ENCODE measurements at places on chromosomes 12 and 14. TPM values are rescaled to one million over a fixed set of nuclear protein-coding genes. Genes with fewer than 3 reads are reported as not detected.

DNA sequence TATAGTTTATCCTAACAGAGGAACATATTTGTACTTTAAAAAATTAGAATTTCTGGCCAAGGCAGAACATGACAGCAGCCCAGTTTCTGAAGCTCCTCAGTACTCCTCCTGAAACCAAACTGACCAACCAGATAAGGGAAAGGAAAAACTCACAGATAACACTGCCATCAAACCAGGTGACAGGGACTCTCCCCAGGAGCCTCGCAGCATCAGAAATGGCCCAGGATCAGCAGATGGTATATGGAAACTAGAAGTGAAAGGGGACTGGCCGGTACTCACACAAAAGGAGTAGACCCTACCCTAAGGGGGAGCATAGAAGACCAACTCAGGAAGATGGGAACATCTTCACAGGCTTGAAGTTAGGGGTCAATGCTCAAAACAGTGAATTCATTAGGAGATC lies 22.0 kb downstream of the GALC start:
- H3K4me1 ChIP-seq = no peaks in the 10 kb centered on the region
- H3K27ac ChIP-seq = no peak overlapping the region
- H3K27me3 ChIP-seq = peaks cover 3% of the 10 kb centered on the region
- H3K4me3 ChIP-seq = no peak overlapping the region
- DNase-seq = no peak

DNA sequence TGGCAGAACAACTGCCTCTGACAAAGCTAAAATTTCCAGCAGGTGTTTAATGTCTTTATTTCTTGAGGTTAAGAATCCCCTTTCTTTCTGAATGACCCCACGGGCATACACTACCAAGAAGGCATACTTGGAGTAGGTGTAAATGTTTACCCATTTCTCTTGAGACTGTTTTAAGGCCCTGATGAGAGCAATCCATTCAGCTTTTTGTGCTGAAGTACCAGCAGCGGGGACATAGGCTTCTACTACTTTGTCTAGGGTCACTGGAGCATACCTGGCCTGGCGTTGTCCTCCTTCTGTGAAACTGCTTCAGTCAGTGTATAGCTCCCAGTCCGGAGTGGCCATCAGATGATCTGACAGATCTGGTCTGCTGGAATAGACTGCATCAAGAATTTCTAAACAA lies 22.7 kb downstream of the ANG start:
- H3K4me1 ChIP-seq = peaks cover 10% of the 10 kb centered on the region
- no peaks in the 10 kb centered on the region for H3K36me3 ChIP-seq
- H3K27ac ChIP-seq = no peak overlapping the region

- H3K36me3 ChIP-seq = no peaks in the 10 kb centered on the region
- no peak for DNase-seq
- no peak overlapping the region for H3K27ac ChIP-seq
- no peak overlapping the region for H3K4me3 ChIP-seq
- no peaks in the 10 kb centered on the region for H3K4me1 ChIP-seq
Measured at GRCh38 chr12:80422550-80422949, 21.5 kb upstream of the PTPRQ start.

- H3K4me1 ChIP-seq = no peaks in the 10 kb centered on the region
- no peak overlapping the region for H3K4me3 ChIP-seq
- peaks cover 5% of the 10 kb centered on the region for H3K36me3 ChIP-seq
Measured at GRCh38 chr14:75476274-75476995, 45.8 kb upstream of the BATF start.

DNA sequence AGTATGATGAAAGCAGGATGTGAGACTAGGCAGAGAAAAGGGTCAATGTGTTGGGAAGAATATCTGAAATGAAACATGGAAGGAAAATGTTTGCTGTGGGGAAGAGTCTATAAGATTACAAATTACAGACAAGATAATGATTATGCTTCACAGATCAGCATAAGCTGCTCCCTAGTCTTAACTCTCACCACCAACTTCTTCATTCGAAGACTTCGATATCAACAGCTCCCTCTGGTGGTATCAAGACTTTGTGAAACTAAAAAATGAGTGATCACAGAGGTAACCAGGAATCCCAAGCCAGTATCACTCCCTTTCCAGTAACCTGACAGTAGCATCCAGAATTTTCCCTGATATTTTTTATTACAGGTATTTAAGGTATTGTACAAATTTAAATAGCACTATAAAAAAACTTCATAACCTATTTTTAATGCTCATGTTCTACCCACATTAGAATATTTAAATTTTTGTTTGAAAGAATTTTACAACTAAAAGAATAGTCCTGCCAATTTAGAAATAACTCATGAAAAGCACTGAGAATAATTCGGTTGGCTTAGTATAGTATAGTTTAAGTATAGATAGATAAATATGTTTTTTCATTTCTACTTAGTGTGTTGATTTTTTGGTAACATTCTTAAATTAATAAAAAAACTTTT lies 84.4 kb downstream of the C2CD5 start:
- H3K36me3 ChIP-seq = no peaks in the 10 kb centered on the region
- peak overlapping the region; percentile 76 for H3K27ac ChIP-seq
- peaks cover 36% of the 10 kb centered on the region for H3K4me1 ChIP-seq
- peaks cover 3% of the 10 kb centered on the region for H3K27me3 ChIP-seq
- H3K4me3 ChIP-seq = peak overlapping the region; percentile 64

DNA sequence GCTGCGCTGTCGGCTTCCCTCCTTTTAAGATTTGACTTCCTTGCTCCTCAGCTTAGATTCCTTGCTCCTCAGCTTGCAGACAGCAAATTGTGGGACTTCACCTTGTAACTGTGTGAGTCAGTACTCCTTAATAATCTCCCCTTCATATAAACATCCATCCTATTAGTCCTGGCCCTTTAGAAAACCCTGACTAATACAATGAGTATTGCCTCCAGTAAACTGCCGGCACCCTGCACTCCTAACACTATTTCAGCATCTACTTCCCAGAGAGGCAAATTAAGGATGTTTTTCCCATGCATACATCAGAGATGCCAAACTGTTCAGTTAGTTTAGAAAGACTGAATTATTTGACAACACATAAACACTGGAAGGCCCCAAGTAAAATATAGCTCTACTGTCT lies 611.3 kb upstream of the TMEM132C start:
- H3K36me3 ChIP-seq = no peaks in the 10 kb centered on the region
- no peaks in the 10 kb centered on the region for H3K27me3 ChIP-seq
- H3K27ac ChIP-seq = no peak overlapping the region
- DNase-seq = no peak

GRCh38 chr12:96434107-96434506 lies 33.9 kb upstream of the CDK17 start:
- H3K4me3 ChIP-seq = no peak overlapping the region
- H3K36me3 ChIP-seq = no peaks in the 10 kb centered on the region
- no peaks in the 10 kb centered on the region for H3K27me3 ChIP-seq
- no peaks in the 10 kb centered on the region for H3K4me1 ChIP-seq
- no peak for DNase-seq

DNA sequence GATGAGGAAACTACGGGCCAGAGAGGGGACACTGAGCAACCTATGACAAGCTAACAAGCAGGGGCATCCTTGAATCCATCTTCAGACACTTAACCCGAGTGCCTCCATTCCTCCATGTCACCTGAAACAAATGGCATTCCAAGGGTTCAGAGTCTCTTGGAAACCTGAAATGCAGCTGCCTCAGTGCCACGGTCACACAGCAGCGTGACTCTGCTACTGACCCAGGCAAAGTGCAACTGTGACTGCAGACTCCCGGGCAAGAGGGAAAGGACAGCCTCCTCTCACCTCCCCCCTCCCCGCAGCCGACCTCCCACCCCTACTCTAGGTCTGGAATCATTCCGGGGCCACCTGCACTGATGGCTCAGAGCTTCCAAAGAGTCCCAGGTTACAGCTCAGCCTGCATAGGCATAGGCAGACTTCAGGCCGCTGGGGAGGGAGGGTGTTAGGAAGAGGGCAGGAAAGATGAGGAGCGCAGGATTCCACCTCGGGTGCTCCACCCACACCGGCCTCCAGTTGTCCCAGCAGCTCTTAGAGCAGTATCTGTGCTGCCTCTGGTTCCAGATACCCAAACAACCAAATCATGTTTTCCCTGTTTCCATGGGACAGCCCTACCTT lies 53.2 kb downstream of the KCNK10 start:
- DNase-seq = no peak
- H3K27ac ChIP-seq = no peak overlapping the region
- peaks cover 9% of the 10 kb centered on the region for H3K36me3 ChIP-seq
- H3K27me3 ChIP-seq = peaks cover 10% of the 10 kb centered on the region
- H3K4me3 ChIP-seq = no peak overlapping the region
- peaks cover 5% of the 10 kb centered on the region for H3K4me1 ChIP-seq

GRCh38 chr12:76536546-76536945 lies 23.0 kb downstream of the OSBPL8 start:
- DNase-seq = no peak
- no peaks in the 10 kb centered on the region for H3K27me3 ChIP-seq
- no peaks in the 10 kb centered on the region for H3K36me3 ChIP-seq
- no peak overlapping the region for H3K27ac ChIP-seq

GRCh38 chr14:96105926-96106441 lies 66.8 kb downstream of the C14orf132 start:
- H3K36me3 ChIP-seq = no peaks in the 10 kb centered on the region
- no peak for DNase-seq
- peaks cover 27% of the 10 kb centered on the region for H3K4me1 ChIP-seq
- peaks cover 16% of the 10 kb centered on the region for H3K27me3 ChIP-seq
- H3K27ac ChIP-seq = peak overlapping the region; percentile 86

- peaks cover 5% of the 10 kb centered on the region for H3K4me1 ChIP-seq
- peak; percentile 67 for DNase-seq
- H3K4me3 ChIP-seq = peak overlapping the region; percentile 92
- H3K36me3 ChIP-seq = no peaks in the 10 kb centered on the region
Measured at GRCh38 chr12:13980538-13981295, 685 bp downstream of the GRIN2B start.

DNA sequence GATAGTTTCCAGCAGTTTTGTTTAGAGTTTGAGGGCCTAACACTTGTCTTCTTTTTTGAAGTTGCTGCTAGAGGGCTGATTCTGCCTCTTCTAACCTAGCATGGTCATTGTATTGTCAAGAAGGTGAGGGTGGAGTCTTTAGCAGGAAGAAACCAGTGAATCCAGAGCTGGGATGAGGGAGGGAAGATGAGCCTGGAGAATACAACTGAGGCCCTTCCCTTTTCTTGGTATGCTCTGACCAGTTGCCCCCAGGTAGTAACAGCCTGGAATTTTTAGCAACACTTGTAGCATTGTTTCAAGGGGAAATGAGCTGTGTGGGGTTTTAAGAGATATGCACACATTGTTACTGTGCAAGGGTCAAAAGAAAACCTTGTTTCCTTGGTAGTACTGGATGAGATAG lies 9.0 kb downstream of the FLVCR2 start:
- H3K4me3 ChIP-seq = no peak overlapping the region
- H3K27me3 ChIP-seq = peaks cover 2% of the 10 kb centered on the region
- H3K4me1 ChIP-seq = no peaks in the 10 kb centered on the region
- no peak overlapping the region for H3K27ac ChIP-seq
- DNase-seq = no peak

KLHDC2 gene
- total RNA-seq = 48.7 TPM

ATL1 gene
- 44.0 TPM for total RNA-seq

EID3 gene
- 3.7 TPM for total RNA-seq

MDM1 gene
- total RNA-seq = 7.9 TPM

ALKBH2 gene
- total RNA-seq = 16.4 TPM
